ENCODE measurements at places on chromosomes 4 and X. TPM values are rescaled to one million over a fixed set of nuclear protein-coding genes. Genes with fewer than 3 reads are reported as not detected.

DNA sequence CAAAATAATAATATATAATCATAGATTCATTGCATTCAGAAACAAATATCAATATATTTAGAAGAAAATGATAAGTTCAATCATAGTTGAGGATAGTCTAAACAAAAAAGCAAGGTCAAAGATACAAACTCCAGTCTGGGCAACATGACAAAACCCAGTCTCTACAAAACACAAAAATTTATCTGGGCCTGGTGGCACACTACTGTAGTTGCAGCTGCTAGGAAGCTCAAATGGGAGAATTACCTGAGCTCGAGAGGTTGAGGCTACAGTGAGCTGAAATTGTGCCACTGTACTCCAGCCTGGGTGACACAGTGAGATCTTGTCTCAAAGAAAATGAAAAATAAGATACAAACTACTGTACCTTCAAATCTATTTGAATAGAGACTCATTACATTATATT, 52.7 kb upstream of the ANXA10 start:
- DNase-seq = no peak

DNA sequence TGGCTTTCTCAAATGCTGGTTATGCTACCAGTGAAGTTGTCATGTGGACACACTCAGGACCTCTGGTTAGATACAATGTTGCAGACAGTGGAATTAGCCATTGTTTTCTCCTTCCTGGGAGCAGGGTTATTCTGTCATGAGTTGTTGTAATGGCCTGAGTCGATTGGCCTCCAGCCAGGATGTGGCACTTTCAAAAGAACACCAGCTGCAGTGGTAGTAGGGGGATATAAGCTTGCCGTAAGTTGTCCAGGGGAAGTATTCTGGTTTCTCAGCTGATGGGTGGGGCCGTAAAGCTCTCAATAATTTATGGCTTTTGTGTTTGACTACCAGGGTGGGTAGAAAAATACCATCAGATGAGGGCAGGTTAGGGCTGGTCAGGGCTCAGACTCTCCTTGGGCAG, 697.5 kb upstream of the GNPDA2 start:
- DNase-seq = no peak

- no peak for DNase-seq
These were observed 89.7 kb downstream of the ITIH6 start for GRCh38 chrX:54708404-54708803.

DNA sequence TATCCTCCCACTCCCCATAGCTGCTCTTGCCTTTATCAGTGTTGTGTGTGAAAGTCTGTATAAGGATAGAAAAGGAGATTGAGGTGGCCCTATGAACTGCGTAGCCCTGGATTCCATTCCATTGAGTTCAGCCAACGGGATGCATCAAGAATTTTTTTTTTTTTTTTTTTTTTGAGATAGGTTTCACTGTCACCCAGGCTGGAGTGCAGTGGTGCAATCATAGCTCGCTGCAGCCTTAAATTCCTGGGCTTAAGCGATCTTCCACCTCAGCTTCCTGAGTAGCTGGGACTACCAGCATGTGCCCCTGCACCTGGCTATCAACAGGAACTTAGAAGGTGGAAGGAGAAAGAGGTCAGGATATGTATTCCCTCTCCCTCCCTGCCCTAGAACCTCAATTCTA, 187.2 kb upstream of the SPRY1 start:
- DNase-seq = no peak

DNA sequence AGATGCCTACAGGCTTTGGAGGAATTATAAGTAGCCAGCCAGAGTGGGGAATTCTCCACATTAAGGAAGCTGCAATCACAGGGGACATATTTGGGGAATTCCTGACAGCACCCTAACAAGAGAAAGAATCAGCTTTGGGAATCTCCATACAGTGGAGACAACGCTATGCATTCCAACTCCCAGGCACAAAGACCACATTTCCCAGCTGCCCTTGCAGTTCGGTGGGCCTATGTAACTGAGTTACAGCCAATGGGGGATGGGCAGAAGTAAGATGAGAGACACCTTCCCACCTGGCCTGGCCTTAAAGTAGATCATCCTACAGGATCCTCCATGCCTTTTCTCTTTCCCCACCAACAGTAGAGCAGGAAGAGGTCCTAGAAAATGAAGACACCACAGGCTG, 43.4 kb upstream of the CCKAR start:
- no peak for DNase-seq

GRCh38 chr4:102878901-102879300, 10.1 kb downstream of the CISD2 start:
- DNase-seq = no peak

DNA sequence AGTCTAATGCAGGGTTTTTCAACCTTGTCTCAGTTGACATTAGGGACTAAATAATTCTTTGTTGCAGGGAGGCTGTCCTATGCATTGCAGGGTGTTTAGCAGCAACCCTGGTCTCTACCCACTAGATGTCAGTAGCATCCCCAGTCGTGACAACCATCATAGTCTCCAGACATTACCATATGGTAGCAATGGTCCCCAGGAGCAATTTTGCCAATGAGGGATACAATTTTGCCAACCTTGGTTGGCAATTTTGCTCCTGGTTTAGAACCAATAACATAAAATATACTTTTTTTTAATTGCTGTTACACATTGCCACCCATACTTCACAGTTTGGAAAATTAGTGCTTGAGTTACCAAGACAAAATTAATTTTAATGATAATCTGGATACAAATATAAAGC, 6.0 kb downstream of the EREG start:
- no peak for DNase-seq

Gene TMEM154
- 1.8 TPM for polyA plus RNA-seq

Gene CMC4
- polyA plus RNA-seq = 12.6 TPM

Gene HTR2C
- polyA plus RNA-seq = 0.15 TPM

Gene CENPVL2
- polyA plus RNA-seq = not detected

Gene IL21
- not detected for polyA plus RNA-seq

Gene RNF212
- polyA plus RNA-seq = 11.0 TPM
